ENCODE measurements at places on chromosomes 3 and 15.

- DNase-seq: no peak
These were observed 52.2 kb downstream of the SATB1 start for GRCh38 chr3:18372786-18373405.

- DNase-seq: no peak
These were observed 590.3 kb upstream of the SGO1 start for GRCh38 chr3:20776286-20776685.

DNA sequence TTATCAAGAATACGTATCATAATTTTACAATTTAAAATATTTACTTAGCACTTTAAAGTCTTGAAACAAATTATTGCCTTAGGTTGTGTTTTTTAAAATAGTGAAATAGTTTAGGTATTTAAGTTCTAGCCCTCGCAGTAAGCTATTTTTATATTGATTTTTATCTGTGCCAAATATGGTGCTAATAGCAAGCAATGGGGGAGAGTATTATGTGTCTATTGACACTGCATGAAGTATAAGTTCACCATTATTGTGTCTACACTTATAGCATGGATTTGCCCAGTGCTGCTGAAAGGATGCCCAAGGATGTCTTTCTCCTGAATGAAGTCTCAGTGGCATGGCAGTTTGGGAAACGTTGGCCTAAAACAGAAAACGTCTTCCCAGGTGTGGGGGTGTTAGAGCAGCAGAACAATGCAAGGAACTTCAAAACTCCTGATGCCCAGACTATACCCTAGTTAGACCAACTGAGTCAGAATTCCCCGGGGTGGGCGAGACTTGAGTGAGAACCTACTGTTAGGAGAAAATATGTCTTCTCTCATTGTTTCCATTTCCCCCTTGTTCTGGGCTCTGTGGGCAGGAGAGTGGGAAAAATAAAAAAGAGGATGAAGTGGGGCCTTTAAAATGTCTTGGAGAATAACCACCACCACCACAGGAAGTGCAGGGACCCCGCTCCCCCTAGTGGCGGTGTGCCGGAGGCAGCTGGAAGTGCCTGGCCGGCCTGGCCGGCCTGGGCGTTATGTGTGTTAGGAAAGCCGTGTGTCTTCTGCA lies 104.2 kb upstream of the SLC7A14 start:
- peak; percentile 53 for DNase-seq

DNA sequence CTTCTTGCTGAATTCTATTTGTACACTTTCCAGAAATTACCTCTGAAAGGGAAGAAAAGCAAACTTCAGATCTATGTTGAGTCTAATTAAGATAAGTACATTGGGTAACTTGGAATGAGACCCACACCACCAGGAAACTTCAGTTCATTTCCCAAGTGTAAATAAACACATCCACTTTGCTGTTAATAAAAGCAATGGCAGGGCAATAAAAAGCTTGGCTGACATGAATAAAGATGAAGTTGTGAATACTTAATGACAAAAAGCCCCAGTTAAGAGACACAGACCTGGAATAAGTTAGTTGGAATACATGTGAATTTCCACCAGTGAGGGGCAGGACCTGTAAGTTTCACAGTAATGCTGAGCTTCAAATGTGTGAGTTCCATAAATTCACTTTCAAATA lies 83.3 kb downstream of the MEX3B start:
- DNase-seq: no peak
